ENCODE measurements at places on chromosomes 1 and 21.

DNA sequence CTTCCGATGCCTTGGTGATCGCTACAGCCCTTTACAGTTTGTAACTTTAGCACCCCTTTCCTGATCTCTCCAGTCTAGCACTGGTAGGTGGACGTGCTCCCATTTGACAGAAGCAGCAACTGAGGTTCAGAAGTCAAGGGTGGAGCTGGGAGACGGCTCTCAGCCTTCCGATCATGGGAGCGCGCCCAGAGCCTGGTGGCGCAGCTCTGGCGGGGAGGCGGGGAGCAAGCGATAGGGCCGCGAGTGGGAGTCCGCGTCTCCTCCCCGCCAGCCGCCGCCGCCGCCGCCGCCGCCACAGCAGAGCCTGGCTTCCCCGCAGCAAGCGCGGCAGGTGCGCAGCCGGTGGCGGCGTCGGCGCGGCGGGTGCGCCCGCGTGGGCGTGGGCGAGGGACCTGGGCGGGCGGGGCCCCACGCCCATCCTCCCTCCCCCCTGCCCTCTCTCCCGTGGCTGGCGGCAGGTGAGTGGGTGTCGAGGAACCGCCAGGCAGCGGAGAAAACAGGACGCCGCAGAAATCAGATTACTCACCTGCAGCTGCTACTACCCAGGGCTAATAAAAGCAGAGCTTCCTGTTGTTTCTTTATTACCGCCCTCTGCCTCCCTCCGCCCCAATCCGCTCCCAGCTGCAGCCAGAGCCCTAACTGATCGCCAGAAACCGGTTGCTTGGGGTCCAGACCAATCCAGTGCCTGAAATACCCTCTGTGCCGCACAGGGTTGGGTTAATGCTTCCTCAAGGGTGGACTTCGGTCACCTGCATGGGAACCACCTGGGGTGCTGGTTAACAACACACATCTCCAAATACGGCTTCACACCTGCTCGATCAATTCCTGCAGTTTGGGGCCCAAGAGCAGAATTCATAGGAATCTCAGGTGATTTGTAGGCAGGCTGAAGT, 60.2 kb upstream of the ID3 start:
- peak; percentile 49 for DNase-seq

DNA sequence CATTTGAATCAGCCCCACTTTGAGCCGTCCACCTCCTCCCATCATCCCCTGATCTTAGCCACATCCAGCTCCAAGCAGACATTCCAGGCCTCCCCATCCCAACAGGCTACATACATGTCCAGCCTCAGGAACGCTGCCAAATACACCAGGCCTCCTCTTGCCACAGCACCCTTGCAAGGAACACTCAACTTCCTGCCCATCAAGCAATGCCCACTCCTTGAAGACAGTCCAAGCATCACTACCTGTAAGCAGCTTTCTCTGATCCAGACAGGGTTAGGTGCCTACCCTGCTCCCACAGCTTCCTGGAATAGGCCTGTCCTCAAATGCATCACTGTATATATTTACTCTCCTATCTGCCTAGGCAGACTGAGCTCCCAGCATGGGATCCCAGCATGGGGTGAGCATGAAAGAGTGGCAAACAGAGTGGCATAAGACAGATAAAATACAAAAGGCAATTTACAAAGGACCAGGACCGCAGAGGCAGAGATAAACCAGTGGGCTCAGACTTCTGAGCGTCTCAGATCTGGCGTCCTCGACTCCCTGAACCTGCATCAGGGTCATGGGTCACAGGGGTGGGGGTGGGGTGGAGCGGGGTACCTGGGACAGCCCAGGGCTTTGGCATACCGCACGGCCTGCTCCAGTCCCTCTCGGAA, 816 bp downstream of the HYI start:
- no peak for DNase-seq

GRCh38 chr1:233197940-233198339, 97.6 kb downstream of the PCNX2 start:
- DNase-seq = no peak

- no peak for DNase-seq
Observed at GRCh38 chr1:220732137-220732536, 16.0 kb upstream of the MTARC2 start.

DNA sequence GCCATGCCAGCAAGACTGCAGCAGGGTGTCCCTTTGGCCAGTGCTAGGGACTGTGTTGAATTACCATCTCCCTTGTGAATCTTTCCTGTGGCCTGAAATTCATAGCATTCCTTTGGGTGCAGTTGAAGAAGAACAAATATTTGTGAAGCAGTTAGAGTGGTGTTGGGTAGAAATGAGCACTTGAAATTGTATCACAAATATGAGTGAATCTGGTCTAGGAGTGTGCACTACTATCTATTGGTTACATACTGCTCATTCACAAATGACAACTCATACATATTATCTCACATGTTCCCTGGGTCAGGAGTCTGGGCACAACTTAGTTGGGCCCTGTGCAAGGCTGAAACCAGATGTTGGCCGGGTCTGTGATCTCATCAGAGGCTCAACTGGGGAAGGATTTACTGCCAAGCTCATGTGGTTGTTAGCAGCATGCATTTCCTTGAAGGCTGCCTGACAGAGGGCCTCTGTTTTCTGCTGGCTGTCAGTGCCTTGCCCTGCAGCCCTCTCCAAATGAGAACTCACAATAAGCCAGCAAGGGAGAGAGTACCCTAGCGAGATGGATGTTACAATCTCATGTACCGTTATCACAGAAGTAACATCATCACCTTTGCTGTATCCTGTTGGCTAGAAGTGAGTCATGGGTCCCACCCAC, 23.8 kb downstream of the AJAP1 start:
- no peak for DNase-seq

GRCh38 chr1:225435076-225435475, 7.2 kb upstream of the LBR start:
- no peak for DNase-seq

DNA sequence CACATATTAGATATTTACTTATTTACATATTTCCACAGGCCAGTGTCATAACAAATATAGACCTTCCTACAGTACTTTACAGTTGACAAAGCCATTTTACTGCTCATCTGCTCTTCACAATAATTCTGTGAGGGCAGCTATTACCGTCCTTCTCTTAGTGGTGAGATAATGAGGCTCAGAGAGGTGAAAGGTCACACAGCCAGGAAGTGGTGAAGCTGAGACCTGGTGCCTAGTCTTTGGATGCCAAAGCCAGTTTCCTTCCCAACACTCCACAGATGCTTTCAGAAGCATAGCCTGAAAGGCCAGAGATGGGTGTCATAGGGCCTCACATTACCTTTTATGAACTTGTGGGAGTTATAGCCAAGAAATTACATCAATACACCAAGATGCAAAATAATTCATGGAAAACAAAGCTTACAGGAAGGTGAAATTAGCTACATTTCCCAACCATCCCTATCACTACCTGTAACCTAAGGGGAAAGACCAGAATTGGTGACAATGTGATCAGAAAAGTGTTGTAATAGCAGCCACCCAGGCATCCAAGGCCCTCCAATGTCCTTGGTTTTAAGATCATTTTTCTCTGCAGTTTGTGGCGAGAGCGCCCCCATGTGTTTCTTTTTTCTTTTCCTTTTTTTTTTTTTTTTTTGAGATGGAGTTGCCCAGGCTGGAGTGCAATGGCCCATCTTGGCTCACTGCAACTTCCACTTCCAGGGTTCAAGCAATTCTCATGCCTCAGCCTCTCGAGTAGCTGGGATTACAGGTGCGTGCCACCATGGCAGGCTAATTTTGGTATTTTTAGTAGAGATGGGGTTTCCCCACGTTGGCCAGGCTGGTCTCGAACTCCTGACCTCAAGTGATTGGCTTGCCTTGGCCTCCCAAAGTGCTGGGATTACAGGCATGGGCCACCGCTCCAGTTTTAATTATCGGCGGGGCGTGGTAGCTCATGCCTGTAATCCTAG, 26.5 kb upstream of the RPL11 start:
- DNase-seq = no peak

DNA sequence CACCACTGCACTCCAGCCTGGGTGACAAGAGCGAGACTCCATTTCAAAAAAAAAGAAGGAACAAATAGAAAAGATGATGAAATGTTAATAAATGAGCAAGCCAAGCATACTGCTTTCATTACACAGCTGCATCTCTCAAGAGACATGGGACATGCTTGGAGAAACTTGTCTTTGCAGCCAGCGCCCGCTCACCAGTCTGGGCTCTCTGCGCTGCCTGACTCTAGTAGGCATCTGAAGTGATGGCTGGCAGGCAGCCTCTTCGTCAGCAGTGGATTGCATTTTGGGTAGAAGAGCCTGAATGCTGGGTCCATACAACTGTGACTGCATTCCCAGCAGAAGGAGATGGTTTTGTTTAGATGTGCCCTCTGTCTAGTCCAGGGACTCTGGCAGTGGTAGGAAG, 48.0 kb downstream of the IL6R start:
- no peak for DNase-seq

DNA sequence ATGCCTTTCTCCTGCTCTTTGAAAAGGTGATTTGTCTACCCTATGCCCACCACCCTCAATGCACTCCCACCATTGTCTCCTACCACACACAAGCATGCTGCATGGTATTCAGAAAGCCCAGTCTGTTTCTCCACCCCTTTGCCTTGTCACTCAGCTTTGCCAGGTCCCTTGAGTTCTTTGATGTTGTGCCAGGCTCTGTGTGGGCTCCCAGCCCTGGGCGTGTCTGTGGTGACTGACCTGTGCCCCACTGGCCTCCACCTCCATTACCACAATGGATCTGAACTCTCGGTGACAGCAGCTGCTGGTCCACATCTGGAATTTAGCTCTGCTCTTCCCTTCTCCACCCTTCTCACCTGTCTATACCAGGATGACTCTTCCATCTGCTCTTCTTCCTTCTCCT, 34.9 kb downstream of the ATP2B4 start:
- DNase-seq = no peak

- DNase-seq = no peak
Observed at GRCh38 chr21:43637530-43638158, 21.6 kb downstream of the HSF2BP start.

DNA sequence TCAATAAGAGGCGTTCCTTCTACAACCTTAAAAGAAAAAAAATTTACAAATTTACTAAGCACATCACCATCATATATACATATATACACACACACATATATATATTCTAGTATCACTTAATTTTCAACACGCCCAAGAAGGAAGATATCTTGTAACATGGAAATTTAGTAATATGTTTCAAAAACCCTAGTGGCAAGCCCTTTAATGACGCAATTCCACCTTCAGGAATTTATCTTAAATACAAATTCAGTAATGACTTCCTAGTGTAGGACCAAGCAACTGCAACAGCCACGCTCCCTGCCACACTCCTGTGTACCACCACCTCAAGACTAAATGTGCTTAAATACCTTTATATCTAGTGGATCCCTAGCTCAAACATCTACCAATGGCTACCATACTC, 12.5 kb downstream of the LBR start:
- no peak for DNase-seq

DNA sequence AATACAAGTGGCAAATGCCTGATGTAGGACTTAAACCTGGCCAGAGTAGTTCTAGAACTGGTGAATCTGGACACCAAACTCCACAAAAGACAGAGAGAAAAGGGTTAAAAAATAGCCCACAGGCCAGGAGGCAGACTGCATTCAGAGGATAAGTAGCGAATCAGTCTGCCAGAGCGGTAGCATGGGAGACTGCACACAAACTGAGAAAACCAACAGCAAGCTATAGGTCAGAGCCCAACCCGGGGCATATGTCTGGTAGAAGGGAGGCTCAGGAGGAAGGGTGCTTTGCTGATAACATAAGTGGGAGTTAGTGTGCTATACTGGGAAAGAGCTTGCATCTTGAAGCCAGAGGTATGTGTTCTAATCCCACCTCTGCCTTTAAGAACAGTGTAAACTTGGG, 4.0 kb downstream of the LRRC53 start:
- no peak for DNase-seq

- no peak for DNase-seq
Observed at GRCh38 chr21:31708541-31708940, 23.4 kb downstream of the SCAF4 start.

- DNase-seq = no peak
Observed at GRCh38 chr1:115467196-115467595, 129.1 kb upstream of the NGF start.

DNA sequence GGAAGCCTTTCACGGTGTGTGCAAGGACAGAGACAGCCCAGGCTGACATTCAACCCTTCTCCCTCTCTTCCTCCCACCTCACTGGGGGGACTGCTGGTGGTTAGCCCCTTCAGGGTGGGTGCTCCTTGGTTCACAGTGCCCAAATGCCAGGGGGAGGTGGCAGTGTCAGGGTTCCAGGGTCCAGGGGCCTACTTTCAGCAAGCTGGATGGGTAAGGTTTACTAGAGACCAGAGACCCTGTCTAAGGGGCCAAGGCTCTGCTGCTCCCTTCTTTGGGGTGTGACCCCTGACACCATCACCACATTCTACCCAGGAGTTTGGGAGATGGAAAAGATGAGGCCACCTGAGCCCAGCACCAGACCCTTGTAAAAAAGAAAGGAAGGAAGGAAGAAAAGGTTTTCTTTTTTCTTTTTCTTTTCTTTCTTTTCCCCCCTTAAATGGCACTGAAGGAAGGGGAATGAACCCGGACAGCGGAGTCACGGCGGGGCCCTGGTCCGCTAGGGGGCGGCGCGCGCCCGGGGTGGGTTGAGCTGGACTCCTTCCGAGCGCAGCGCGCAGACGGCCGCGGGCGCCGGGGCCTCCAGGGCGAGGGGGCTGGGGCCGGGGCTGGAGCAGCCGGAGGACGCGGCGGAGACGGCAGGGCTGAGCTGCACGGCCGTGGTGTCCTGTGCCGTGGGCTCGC, 18.8 kb downstream of the KNCN start:
- peak; percentile 42 for DNase-seq

- DNase-seq = no peak
Observed at GRCh38 chr1:248839168-248839555, 1.1 kb downstream of the ZNF672 start.

DNA sequence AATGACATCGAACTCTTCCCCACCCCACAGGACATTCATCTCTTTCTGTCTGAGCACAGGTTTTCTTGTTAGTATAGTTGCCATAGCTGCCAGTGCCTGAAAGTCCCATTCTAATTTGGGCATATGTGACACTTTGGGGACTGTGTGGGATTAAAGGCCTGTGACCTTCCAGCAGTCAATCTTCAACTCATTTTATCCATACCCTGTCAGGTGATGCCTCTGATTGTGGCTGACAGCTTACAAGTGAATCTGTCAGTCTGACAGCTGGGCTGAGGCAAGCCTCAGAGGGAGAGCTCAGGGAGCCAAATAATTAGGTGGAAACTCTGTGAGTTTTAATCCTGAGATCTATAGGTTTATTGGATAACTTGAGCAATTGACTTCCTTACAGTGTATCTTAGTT, 29.6 kb downstream of the ZCCHC17 start:
- no peak for DNase-seq

DNA sequence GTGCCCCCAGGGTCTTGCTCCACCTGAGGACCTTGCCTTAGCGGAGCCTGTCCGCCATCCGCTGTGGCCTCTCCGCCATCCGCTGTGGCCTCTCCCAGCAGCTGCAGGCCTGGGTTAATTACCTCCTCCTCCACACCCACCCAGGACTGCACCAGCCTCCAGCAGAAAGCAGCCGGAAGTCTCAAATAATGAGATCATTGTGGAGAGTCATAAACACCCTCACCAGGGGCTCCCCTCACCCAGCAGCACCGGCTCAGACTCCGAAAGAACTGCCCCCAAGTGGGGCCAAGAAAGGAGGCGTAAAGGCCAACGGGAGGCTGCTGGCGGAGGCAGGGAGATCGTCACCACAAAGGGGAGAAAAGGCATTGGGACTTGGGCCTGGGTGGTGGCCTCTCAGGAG, 10.7 kb upstream of the GPR153 start:
- DNase-seq = no peak

Data from activated CD4-positive, CD25-positive, alpha-beta regulatory T cell (primary cell).